ENCODE measurements at places on chromosomes 5 and 9.

- DNase-seq: no peak
Observed at GRCh38 chr9:121598965-121599871, 52.2 kb upstream of the DAB2IP start.

GRCh38 chr5:125584140-125584520 lies 837.7 kb upstream of the ZNF608 start:
- DNase-seq: peak; percentile 60

- DNase-seq: peak; percentile 30
Observed at GRCh38 chr5:117204926-117205869, 630.6 kb upstream of the SEMA6A start.

- DNase-seq: no peak
Observed at GRCh38 chr5:32244017-32244416, 68.7 kb downstream of the MTMR12 start.

- DNase-seq: no peak
Observed at GRCh38 chr5:39273314-39273954, 54.1 kb upstream of the FYB1 start.

All from pons (tissue), 1 donor.